Mesendoderm (in vitro differentiated cells): ENCODE measurements at places on chromosomes 7 and 10.

GRCh38 chr10:72875250-72876055 is 18.1 kb upstream of the OIT3 start:
- no peaks in the 10 kb centered on the region for H3K4me1 ChIP-seq
- H3K27ac ChIP-seq, result no peak overlapping the region

GRCh38 chr7:151380199-151381097 is 29.4 kb downstream of the WDR86 start:
- H3K36me3 ChIP-seq, result no peaks in the 10 kb centered on the region
- no peaks in the 10 kb centered on the region for H3K4me1 ChIP-seq
- H3K27me3 ChIP-seq, result peaks cover 11% of the 10 kb centered on the region
- H3K27ac ChIP-seq, result no peak overlapping the region
- H3K4me3 ChIP-seq, result no peak overlapping the region

DNA sequence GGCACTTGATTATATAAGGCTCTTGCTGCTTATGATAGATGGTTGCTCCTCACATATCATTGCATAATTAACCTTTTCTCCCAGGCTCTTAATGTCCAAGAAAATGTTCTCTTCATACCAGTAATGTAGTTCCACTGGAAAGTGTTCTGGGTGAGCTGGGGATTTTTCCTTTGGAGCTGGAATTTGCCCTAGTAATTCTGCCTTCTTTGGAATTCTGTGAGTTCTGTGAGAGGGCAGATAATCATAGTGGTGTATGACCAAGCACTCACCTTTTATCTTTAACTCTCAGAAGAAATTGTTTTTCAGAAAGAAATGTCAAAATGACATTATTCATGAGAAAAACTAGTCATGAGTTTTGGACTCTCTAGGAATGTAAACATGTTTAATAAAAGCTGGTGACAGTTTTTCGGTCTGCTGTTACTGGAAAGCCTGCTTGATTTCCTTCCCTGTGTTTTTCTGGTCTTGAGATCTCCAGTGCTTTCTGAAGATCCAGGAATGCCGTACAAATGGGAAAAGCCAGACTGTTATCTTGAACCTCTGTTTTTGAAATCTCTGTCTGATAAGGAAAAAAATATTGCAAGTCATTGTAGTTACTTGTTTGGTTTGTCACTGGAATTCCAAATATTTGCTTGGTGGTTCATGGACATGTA is 148.3 kb upstream of the PRPS1L1 start:
- H3K27me3 ChIP-seq, result no peaks in the 10 kb centered on the region
- peaks cover 4% of the 10 kb centered on the region for H3K4me1 ChIP-seq
- no peaks in the 10 kb centered on the region for H3K36me3 ChIP-seq
- no peak overlapping the region for H3K4me3 ChIP-seq
- no peak overlapping the region for H3K27ac ChIP-seq

DNA sequence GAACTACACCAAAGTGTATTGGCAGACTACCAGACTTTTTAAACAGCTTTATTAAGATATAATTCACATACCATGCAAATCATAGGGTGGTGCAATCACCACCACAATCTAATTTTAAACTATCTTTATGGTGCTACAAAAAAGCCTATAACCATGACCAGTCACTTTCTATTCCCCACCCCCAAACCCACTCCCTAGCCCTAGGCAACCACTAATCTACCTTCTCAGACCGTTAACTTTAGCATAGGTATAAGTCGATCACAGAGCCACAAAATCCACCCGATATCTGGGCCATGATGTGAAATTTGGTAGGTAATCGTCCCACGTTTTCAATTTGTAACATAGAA is 536 bp upstream of the POM121 start:
- H3K27ac ChIP-seq, result no peak overlapping the region
- no peak for DNase-seq
- peak overlapping the region; percentile 98 for H3K4me3 ChIP-seq
- H3K36me3 ChIP-seq, result no peaks in the 10 kb centered on the region

DNA sequence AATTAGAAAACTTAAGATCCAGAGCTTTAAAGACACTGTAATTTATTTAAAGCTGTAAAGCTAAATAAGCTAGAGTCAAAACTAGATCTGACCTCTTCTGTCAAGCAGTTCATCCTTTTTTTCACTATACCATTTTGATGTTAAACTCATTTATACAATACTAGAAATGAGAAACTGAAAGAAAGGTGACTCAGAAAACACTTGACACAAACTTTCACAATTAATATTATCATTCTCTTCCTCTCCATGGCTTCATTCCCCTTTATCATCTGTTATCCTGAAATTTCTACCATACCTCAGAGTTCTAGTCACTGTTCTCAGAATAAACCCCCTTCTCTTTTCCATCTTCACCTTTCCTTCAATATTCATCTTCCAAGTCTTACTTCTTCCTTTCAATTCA is 1.3 kb downstream of the FIGNL1 start:
- no peak overlapping the region for H3K4me3 ChIP-seq
- no peaks in the 10 kb centered on the region for H3K27me3 ChIP-seq
- H3K27ac ChIP-seq, result no peak overlapping the region

DNA sequence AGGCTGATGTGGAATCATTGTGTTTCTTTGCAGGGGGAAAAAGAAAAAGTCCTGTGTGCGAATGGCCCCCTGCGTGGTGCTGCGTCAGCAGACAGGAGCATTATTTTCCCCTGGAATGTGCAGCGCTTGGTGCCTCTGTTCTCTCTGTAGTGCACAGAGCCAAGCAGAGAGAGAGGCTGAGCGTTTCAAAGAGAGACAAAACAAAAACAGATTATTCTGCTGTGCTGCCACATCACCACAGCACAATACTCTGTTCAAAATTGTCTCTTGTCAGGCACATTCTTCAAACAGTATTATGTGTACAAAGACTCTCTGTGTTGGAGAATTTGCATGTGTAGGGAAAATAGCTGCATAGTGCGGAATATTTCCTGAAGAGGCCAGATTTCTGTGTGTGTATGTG is 609.0 kb downstream of the SDK1 start:
- no peak overlapping the region for H3K4me3 ChIP-seq
- no peak for DNase-seq

GRCh38 chr10:75358835-75359421 is 42.6 kb downstream of the ZNF503 start:
- H3K4me1 ChIP-seq, result no peaks in the 10 kb centered on the region
- no peak overlapping the region for H3K4me3 ChIP-seq
- no peak overlapping the region for H3K27ac ChIP-seq
- peak; percentile 63 for DNase-seq

DNA sequence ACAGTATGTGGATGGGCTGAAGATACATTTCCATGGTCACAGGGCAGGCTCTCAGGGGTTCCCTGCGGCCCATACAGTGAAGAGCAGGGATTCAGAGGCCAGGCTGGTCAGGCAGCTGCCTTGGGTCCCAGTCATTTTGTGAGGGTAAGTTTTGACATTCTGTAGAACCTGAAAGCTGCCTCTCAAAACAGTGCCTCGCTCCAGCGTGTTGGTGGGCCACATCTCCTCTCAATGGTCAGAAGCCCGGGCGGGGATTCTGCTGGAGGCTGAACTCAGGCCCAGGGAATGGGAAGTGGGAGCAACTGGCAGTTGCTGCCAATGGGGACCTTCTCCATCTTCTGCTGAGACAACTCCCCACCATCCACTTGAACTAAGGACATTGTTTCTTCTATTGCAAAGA is 190.0 kb downstream of the PTPN20 start:
- no peak overlapping the region for H3K4me3 ChIP-seq
- no peak overlapping the region for H3K27ac ChIP-seq
- no peaks in the 10 kb centered on the region for H3K36me3 ChIP-seq
- no peaks in the 10 kb centered on the region for H3K4me1 ChIP-seq

- H3K4me3 ChIP-seq, result no peak overlapping the region
- H3K4me1 ChIP-seq, result peaks cover 6% of the 10 kb centered on the region
- H3K27ac ChIP-seq, result no peak overlapping the region
- no peaks in the 10 kb centered on the region for H3K27me3 ChIP-seq
- no peak for DNase-seq
Measured at GRCh38 chr10:119020627-119020946, 8.9 kb upstream of the NANOS1 start.

- no peaks in the 10 kb centered on the region for H3K27me3 ChIP-seq
- peaks cover 3% of the 10 kb centered on the region for H3K4me1 ChIP-seq
- H3K4me3 ChIP-seq, result no peak overlapping the region
- no peak overlapping the region for H3K27ac ChIP-seq
Measured at GRCh38 chr10:132713421-132714095, 72.4 kb downstream of the NKX6-2 start.

- no peaks in the 10 kb centered on the region for H3K27me3 ChIP-seq
- H3K4me1 ChIP-seq, result peaks cover 2% of the 10 kb centered on the region
- H3K36me3 ChIP-seq, result no peaks in the 10 kb centered on the region
Measured at GRCh38 chr7:92788559-92789183, 47.7 kb downstream of the CDK6 start.

GRCh38 chr10:36872702-36873393 is 252.6 kb upstream of the ANKRD30A start:
- no peak overlapping the region for H3K27ac ChIP-seq
- H3K36me3 ChIP-seq, result no peaks in the 10 kb centered on the region
- no peaks in the 10 kb centered on the region for H3K4me1 ChIP-seq
- no peak for DNase-seq
